ENCODE measurements at places on chromosomes 1 and 21. TPM values are rescaled to one million over a fixed set of nuclear protein-coding genes. Genes with fewer than 3 reads are reported as not detected.

DNA sequence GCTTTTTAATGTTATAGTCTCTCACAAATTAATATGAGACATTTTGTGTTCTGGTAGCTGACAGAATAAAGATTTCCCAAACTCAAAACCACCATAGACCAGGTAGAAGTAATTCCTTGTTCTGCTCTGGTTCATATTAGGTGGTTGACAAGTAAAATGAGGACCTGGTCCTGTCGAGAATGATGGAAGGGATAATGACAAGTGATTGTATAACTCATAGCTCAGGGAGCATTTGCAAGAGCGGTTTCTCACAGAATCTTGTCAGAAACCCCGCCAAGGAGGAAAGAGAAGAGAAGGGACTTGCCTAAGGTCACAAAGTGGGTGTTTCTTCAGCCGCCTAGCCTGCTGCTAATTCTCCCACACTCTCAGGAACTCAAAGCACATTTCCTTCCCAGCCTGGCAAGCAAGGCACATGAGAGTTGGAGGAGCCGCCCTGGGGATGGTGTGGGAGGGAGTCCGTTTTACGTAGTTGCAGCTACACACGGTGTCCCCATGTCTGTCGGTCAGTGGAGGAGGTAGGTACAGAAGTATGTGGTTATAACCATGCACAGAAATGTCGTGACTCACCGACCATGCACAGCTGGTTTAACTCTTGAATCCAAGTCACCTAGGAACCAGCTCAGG, 46.5 kb downstream of the SAMD13 start:
- no peak for DNase-seq

- DNase-seq = no peak
Measured at GRCh38 chr1:243921111-243921510, 71.1 kb upstream of the AKT3 start.

- no peak for DNase-seq
Measured at GRCh38 chr1:245096311-245097066, 58.3 kb upstream of the KIF26B start.

The C8B gene
- not detected for total RNA-seq

- no peak for DNase-seq
Measured at GRCh38 chr1:10765734-10766478, 30.5 kb downstream of the CASZ1 start.

- no peak for DNase-seq
Measured at GRCh38 chr1:74426208-74426937, 86.0 kb downstream of the LRRC53 start.

GRCh38 chr1:190170321-190170720, 307.3 kb downstream of the BRINP3 start:
- DNase-seq = no peak

The LRIG2 gene
- 14.7 TPM for total RNA-seq

The FCRL6 gene
- total RNA-seq = 0.16 TPM

- no peak for DNase-seq
Measured at GRCh38 chr1:76291737-76292136, 217.2 kb downstream of the ST6GALNAC3 start.

The HSPB7 gene
- total RNA-seq = not detected

DNA sequence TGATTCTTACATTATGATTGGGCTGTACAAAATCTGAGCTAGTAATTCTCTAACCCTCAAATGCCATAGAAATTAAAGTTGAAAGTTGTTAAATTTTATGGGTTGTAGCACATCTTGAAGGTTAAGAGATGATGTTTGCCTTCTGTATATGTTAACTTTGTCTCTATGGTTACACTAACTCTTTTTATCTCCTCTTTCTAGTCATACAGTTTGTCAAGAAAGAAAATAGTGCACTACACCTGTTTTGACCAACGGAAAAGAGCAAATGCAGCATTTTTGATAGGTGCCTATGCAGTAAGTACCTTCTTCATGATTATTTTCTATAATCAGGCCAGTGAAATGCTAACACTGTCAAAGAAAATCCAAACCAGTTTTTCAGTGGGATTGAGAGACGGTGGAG, 38.2 kb downstream of the CDC14A start:
- DNase-seq = no peak

DNA sequence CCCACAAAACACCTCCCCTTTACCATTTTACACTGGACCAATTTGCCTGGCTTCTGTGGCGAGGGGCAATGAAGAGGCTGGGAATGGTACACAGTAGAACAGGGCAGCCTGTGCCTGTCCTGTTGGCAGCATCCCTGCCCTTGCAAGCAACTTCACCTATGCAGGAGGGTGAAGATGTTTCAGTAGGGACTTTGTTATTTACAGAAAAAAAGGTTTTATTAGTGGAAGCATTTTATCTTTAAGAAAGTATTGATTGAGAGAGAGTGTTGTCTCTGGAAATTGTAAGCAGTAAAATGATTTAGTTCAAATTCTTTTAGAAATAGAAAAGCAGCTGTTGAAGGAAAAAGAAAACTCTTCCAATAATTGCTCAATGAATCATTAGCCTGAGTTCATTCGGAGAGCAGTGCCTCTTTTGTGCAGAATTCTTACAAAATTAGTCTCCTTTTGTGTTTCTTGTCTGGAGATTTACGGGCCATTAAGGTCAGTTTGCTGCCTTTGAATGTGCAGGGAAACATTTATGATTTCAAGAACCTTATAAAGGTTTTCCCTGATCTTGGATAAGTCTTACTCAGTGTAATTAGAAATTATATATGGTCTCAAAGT, 49.1 kb downstream of the HHAT start:
- no peak for DNase-seq

The LHX4 gene
- not detected for total RNA-seq

DNA sequence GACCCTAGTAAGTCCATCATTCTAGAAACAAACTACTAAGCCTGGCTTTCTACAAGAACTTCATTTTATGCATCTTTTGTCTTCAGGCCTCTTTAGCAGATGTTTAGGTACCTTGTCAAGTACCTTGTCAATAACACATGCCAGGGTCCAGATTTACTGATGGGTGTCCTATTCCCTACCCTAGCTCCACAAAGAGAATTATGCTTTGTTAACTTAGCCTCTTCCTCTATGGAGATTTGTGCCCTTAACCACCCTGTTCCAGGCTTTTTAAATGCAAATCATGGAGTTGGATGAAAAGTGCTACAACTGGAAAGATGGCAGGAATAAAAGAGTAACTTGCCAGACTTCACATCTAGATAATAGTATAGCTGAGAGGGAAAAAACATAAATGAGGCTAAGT, 42.7 kb downstream of the SPATA46 start:
- DNase-seq = no peak

DNA sequence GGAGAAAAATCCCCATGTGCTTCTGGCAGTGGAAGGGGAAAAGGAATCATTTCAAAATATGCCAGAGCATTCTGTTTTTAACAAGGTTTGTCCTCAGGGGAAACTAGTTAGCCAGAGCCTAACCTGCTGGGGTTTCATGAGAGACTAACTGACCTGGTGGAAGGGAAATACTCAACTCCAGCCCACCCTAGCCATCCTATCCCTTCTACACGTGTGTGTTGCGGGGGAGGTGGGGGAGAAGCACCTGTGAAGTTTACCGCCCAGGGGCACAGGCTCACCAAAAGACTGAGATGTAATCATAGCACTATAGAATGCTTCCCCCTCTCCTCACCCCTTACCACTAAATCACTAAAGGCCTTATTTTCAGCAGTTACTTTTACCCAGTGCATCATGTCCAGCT, 139.5 kb downstream of the GRIK3 start:
- no peak for DNase-seq

The LAD1 gene
- total RNA-seq = not detected

DNA sequence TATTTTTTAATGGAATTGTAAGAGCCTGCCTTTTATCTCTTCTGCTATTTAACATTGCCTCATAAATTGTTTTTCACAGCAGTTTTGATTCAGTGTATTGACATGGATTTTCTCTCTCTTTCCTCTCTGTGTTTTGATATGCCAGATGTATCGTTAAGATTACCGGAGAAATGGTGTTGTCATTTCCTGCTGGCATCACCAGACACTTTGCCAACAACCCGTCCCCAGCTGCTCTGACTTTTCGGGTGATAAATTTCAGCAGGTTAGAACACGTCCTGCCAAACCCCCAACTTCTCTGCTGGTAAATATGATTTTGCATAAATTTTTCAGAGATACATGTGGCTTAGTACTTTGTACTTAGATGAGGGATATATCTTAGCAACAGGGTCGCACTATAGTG, 23.1 kb upstream of the DYNLT5 start:
- peak; percentile 31 for DNase-seq

DNA sequence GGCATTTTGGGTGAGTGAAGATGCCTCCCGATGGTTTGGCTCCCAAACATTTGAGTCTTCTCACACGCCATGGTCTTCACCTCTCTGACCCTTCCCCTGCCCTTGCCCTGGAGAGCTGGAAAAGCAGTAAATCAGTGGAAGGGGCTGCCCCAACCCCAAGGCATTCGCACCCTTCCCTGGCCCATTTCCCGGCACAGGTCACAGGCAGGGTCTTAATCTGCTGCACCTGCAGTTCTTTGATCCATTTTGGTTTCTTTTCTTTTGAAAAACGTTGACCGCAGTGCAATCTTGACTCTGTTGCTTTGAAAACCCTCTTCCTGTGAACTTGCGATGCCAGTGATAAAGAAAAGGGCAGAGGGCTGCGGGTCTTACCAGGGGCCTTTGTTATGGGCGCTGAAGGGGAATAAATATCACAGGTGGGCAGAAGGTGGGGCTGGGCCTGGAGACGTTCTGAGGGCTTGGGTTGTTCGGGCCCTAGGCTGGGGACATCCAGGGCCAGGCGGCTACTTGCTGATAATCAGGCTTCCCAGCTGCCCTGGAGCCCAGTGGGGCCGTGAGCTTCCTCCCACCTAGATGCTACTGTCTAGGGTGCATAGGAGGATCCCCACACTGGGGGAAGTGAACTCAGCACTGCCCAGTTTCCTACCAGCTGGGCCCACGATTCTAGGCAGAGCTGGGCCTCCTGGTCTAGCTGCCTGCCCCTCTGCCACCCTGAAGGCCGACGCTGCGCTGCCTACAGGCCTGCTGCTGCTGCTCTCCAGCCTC, 38.6 kb upstream of the EPS8L3 start:
- peak; percentile 75 for DNase-seq

DNA sequence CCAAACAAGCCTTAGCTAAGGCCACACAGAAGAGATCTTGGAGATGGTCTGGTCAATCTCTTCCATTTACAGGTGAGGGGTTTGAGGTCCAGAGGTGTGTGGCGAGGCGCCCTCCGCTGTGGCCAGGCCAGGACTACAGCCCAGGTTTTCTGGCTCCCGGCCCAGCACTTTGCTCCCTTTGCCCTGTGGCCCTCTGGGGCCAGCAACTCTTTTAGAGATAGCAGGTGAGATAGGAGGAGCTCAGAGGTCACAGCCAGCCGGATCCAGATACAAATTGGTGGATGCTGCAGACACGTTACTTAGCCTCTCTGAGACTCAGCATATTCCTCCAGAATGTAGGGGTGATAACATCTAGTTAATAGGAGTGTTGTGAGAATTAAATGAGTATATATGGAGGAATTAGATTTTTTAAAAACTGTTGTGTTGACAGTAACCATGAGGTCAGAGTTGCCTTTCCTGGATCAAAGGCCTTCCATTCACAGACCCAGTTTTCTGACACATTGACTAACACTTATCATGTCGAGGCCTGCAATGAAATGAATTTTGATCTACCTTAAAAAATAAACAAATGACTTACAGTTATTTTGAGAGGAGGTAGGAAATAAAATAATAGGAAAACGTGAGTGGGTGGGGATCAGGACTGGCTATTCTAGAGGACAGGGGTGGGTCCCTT, 16.6 kb downstream of the TEX35 start:
- no peak for DNase-seq

- no peak for DNase-seq
Measured at GRCh38 chr21:37987668-37988067, 71.4 kb upstream of the KCNJ6 start.

- no peak for DNase-seq
Measured at GRCh38 chr1:184048561-184049240, 2.8 kb upstream of the TSEN15 start.

DNA sequence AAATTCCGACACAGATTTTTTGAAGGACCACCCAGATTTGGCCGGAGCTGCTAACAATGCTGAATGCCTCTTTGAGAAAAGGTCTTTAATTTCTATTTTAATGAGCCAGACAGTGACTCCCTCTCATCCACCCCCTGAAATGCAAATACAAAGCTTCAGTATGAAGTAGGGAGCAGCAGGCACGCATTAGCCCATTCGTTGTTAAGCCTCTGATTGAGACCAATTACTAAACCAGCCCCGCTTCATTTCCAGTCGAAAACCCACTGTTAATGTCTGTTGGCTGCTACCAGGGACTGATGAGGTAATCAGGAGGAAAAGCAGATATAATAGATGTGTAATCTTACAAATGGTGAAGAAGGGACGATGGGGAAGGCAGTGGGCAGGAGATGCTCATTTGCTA, 4.8 kb upstream of the C8A start:
- no peak for DNase-seq

The TAS1R3 gene
- 0.91 TPM for total RNA-seq

The ANKRD34A gene
- 2.6 TPM for total RNA-seq

- DNase-seq = no peak
Measured at GRCh38 chr1:18166341-18166740, 58.7 kb downstream of the IGSF21 start.

DNA sequence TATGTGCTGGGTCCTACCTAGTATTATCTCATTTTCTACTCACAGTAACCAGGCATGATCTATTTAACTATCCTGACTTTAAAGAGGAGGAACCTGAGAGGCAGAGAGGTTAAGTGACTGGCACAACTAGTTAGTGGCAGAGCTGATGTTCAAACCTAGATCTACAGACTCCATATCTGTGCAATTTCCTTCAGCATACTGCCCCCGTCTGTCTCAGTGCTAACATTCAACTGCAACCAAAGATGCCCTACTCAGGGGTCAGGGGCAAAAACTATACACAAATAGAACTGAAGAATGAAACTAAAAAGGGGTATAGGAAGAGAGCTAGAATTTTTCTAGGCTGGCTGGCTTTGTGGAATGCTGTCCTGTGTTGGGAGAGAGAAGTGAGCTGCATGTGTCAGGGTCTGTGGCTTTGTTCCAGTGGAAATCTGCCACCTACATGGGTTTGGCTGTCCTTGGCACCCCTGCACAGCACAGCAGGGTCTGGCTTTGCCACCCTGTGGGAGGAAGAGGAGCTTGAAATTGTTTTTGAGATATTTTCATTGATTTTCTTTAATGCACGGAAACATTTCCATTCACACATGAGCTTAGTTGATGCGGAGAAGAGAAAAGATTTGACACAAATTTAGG, 368.5 kb downstream of the RPS6KC1 start:
- no peak for DNase-seq

The NVL gene
- 51.7 TPM for total RNA-seq

The CYP4A11 gene
- not detected for total RNA-seq

The TNFSF4 gene
- 2.0 TPM for total RNA-seq

The NOL9 gene
- total RNA-seq = 42.3 TPM

All from activated T-cell treated with anti-CD3 and anti-CD28 coated beads, Interleukin-2, amount 50 U/mL, for 72 hours (primary cell).